Dermis blood vessel endothelial cell (primary cell): ENCODE measurements at places on chromosomes 5 and 9.

- no peak for DNase-seq
These were observed 23.2 kb downstream of the LPCAT1 start for GRCh38 chr5:1500411-1501091.

DNA sequence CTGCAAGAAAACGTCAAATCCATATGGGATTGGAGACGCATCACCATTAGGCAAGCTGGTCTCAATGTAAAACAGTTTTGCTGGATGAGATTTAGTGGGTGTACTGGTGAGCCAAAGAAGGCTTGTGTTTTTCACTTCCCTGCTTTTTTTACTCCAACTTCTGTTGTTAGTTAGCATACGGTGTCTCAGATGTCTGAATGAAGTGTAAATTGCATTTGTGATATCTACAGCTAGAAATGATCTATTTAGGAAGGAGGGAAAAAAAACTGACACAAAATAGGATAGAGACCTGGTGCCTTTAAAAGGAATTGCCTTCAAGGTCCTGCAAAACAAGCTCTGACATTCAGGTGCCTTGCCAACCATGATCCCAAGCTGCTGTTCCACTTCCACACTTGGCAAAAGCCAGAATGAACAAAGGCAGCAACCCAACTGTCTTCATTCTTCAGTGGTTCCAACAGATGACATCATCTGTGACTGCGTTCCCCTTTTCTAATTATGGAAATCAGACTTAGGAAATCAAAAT is 104.2 kb upstream of the RAI14 start:
- peak; percentile 15 for DNase-seq

GRCh38 chr9:111896942-111897600 is 457 bp downstream of the UGCG start:
- DNase-seq, result peak; percentile 74

GRCh38 chr5:84304599-84304998 is 80.1 kb downstream of the EDIL3 start:
- peak; percentile 31 for DNase-seq

- no peak for DNase-seq
These were observed 430.4 kb downstream of the CAAP1 start for GRCh38 chr9:26462213-26462612.

- no peak for DNase-seq
These were observed 29.5 kb downstream of the SEMA4D start for GRCh38 chr9:89468281-89468960.

- peak; percentile 44 for DNase-seq
These were observed 1.6 kb downstream of the ZNF462 start for GRCh38 chr9:106864373-106865143.

- DNase-seq, result no peak
These were observed 62.3 kb downstream of the TSTD2 start for GRCh38 chr9:97570899-97571298.
